Right forelimb (tissue), 1 donor: ENCODE measurements at places on chromosomes 16 and 17.

GRCh38 chr17:42460371-42460770 is 1.7 kb downstream of the ATP6V0A1 start:
- no peak for DNase-seq

DNA sequence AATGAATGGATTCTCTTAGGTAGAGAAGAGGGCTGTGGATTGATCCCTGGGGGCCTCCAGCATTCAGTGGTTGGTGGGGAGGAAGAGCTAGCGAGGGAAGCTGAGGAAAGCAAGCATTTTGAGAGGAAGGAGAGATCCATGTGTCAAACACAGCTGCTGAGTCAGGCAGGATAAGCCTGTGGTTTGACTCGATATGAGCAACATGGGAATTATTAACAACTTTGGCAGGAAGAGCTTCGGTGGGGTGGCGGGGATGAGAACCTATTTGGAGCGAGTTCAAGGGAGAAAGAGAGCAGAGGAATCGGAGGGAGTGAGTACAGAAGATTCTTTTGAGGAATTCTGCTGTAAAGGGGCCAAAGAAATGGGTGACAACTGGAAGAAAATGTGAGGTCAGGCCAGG is 59.5 kb upstream of the CDC42EP4 start:
- DNase-seq, result no peak

GRCh38 chr16:20300312-20301097 is 26.8 kb downstream of the GP2 start:
- DNase-seq, result peak; percentile 51

- DNase-seq, result no peak
Measured at GRCh38 chr17:50101346-50102163, 6.4 kb downstream of the PDK2 start.

GRCh38 chr17:17816240-17816814 is 20.5 kb downstream of the SREBF1 start:
- no peak for DNase-seq

- no peak for DNase-seq
Measured at GRCh38 chr17:31371511-31372097, 19.9 kb upstream of the RAB11FIP4 start.

GRCh38 chr17:9021992-9022572 is 772 bp downstream of the NTN1 start:
- DNase-seq, result peak; percentile 63

DNA sequence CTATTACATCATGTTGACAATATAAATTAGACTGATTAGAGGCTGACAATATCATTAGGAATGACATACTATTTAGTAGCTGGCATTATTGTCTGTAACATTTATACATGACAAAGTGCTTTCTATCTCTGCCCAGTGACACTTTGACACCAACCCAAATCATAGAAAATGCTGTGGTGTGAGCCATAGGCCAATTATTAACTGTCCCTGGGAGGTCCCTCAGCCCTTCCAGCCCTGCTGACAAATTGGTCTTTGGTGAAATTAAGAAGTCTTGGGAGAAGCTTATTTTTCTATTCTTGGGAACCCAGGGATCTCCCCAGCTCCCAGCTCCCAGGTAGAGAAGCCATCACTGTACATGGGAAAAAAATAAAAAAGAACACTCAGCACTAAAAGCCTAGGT is 179.6 kb downstream of the AIPL1 start:
- no peak for DNase-seq

DNA sequence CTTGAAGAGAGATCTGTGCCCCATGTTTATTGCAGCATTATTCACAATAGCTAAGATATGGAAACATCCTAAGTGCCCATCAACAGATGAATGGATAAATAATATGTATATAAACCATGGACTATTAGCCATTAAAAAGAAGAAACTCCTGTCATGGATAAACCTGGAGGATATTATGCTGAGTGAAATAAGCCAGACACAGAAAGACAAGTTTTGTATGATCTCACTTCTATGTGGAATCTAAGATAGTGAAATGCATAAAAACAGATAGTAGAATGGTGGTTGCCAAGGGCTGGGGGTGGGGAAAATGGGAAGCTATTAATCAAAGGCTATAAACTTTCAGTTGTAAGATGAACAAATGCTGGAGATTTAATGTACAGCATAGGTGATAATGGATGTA is 19.9 kb upstream of the HEATR6 start:
- DNase-seq, result no peak

GRCh38 chr17:40833882-40834281 is 11.5 kb upstream of the KRT10 start:
- DNase-seq, result no peak

DNA sequence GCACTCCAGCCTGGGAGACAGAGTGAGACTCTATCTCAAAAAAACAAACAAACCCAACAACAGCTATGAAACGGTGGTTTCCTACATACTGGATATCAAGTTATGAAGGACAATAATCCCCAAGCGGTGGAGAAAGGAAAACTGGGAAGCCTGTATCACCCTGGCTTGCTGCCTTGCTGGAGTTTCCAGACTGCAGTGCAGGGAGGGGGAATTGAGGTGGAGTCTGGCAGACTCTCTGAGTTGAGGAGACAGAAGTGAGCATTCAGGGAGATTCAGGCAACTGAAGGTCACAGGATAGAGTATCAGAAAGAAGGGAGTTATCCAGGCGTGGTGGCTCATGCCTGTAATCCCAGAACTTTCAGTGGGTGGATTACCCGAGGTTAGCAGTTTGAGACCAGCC is 11.9 kb downstream of the QRICH2 start:
- DNase-seq, result no peak

DNA sequence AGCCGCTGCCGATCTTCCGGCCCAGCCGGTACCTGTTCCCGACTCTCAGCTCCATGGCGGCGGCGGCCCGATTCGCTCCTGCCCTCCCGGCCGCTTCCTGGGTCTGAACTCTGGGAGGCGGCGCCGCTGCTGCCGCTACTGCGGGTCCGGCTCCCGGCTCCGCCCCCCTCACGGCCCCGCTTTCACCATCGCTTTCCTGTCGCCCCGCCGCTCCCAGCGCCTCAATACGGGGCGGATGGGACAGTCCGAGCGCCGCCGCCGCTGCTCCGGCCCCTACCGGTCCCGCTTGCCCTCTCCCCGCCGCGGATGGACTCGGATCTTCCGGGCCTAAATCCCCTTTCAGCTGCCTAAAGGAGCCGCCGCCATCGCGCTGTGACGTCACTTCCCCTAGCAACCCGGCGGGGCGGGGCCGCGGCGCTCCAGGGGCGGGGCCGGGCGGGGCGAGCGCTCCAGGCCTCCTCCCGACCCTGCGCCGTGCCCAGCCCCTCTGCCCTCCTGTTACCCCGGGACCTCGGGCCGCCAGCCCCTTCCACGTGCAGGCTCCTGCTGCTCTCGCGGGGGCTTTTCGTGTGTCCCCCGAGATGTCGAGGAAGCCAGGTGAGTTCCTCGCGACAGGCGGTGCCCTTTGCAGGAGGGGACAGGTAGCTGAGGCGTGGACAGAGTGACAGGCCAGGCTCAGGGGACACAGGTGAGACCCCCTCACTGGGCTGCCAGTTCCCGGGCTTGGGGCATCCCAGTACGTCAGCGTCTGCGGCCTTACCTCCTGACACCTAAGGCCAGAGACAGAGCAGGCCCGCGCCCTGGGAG is at the start of gene CSNK1D:
CSNK1D (minus strand) TSS at position 374 of the 807 bp plus-strand sequence; CDS start at position 55, 319 bp downstream.
- DNase-seq, result peak; percentile 96

DNA sequence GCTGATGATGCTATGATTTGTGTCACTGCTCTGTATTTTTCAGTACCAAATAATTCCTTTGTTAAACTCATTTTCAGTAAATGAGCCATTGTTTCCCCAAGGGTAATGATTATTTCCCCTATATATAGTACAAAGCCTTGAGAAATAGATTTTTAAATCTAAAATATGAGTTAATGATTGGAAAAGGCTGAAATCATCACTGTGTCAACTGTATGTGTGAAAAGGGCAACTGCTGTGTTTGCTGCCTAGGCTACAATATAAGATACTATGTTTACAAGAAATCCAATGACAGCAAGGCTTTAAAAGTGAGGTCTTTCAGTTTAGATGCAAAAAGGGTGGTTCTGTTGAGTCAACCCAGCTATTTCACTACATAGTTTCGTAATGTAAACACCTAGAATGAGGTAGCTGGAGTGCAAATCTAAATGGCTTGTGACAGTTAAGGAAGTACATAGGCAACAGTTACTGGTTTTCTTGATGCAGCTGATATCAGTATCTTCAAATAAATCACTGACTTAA is 15.3 kb downstream of the NLK start:
- no peak for DNase-seq

DNA sequence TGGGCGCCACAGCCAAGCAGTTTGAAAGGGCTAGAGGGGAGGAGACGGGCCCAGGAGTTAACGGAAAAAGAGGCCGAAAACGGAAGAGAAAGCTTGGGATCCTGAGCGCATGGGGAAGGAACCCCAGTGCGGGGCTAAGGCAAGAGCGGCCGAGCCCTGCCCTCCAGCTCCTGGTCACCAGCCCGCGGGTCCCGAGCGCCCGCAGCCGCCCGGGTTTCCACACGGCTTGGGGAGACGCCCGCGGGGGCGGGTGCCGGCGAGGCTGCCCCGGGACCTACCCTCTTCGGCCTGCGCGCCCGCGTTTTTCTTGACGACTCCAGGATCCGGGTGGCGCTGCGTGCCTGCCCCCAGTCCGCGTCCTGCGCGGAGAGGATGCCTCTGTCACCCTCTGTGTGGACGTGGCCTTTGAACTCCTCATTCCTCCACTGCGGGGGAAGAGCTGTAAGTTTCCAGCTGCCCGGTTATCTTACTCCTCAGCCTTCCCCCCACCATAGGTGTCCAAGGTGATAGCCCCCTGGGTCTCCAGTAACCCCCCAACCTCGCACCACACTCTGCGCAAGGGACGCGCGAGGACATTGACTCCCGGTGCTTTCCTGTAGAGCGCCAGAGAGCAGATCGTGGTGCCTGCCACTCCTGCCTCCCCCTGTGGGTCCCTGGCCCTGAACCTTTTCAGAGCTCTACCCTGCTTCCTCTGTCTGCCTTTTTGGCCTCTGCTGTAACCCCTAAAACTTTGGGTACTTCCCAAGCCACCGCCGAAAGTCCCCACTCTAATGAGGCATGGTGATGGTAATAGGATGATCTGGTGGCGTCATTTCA is 1.7 kb upstream of the CDH11 start:
- peak; percentile 66 for DNase-seq

DNA sequence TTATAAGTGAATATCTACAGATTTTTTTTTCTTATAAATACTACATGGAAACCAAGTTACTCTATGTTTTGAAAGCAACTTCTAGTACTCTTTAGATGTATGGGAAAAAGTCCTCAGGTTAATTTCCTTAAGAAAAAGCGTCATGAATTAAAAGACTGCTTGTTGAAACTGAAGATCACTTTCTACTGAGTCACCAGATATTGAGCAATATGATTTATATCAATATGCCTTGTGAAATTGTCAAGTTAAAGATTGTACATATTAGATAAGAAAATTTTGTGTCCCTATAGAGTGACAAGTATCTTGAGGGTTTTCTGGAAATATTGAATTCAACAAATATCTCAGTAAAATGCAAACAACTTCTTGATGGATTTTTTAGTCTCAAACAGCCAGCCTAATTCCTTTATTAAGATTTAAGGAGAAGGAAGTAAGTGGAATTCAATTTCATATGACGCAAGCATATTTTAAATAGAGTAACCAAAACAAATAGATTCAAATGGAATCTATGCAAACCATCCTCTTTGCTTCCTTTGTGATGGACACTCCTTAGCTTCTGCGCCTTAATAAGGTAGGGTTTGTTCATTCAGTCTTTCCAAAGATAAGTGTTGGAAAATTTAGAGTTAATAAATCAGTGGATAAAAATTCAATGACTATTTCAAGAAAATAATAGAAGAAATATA is 16.6 kb downstream of the KRT12 start:
- no peak for DNase-seq

DNA sequence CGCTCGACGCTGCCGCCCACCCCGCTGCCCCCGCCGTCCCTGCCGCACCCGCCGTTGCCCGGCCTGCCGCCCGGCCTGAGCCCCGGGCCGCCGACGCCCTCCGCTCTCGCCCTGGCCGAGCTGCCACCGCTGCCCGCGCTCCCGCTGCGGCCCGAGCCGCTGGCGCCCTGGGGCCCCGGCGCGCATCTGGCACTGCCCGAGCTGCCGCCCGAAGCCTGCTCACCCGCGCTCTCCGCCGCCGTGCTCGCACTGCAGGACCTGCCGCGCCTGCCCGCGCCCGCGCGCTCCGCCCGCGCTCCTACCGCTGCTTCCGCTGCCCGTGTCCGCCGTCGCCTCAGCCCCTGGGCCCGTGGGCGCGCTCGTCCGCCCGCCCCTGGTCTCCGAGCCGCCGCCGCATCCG is 8.4 kb upstream of the CLDN9 start:
- no peak for DNase-seq

DNA sequence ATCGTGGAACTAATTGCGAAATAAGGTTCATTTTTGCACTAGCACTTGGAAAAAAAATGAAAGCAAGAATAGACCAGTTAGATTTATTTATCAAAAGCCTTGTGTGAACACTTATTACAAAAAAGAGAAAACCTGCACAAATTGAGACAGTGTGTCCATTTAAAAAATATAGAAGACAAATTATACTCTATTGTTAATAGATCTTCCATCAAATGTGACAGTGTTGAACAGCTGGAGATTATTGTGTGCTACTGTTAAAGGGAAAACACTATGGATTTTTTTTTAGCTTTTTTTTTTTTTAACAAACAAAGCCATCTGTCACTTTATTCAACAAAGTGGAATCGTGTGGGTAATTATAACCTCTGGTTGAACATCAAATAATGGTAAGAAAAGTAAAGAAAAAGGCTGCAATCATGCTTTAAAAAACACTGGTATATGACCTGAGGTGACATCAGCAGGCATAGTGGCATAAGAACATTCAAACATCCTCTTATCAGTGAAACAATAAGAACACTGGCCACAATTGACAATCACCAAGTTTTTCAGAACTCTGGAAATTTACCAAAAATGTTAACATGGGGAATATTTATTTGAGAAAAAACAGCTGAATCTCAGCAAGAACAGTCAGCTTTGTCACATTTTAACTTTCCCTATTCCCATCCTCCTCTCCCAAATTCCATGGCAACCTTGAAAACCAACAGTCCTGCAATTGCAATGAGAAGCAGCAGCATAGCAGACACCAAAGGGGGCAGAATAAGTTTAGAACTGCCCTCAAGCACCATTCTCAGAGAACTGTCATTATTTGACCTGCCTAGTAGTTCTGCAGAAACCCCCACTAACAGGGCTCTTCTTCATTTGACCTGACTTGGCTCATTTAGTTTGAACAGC is 442.3 kb upstream of the MON1B start:
- no peak for DNase-seq

GRCh38 chr16:11675561-11676511 is 7.6 kb downstream of the SNN start:
- no peak for DNase-seq

DNA sequence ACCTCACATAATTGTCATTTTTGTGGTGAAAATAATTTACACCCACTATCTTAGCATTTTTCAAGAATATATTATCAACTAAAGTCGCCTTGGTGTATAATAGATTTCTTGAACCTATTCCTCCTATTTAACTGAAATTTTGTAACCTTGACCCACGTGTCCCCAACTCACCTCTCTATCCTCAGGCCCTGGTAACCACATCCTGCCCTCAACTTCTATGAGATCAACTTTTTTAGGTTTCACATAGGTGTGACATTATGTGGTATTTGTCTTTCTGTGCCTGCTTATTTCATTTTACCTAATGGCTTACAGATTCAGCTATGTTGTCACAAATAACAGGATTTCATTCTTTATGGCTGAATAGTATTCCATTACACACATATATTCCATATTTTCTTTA is 73.0 kb upstream of the CNTNAP4 start:
- DNase-seq, result no peak

- no peak for DNase-seq
Measured at GRCh38 chr17:82802075-82802780, 37.6 kb downstream of the ZNF750 start.
